ENCODE measurements at places on chromosomes 16 and 17.

GRCh38 chr16:75478480-75479345, 14.2 kb upstream of the TMEM170A start:
- no peaks in the 10 kb centered on the region for H3K27me3 ChIP-seq
- H3K4me1 ChIP-seq = no peaks in the 10 kb centered on the region
- H3K4me3 ChIP-seq = no peak overlapping the region
- DNase-seq = no peak

DNA sequence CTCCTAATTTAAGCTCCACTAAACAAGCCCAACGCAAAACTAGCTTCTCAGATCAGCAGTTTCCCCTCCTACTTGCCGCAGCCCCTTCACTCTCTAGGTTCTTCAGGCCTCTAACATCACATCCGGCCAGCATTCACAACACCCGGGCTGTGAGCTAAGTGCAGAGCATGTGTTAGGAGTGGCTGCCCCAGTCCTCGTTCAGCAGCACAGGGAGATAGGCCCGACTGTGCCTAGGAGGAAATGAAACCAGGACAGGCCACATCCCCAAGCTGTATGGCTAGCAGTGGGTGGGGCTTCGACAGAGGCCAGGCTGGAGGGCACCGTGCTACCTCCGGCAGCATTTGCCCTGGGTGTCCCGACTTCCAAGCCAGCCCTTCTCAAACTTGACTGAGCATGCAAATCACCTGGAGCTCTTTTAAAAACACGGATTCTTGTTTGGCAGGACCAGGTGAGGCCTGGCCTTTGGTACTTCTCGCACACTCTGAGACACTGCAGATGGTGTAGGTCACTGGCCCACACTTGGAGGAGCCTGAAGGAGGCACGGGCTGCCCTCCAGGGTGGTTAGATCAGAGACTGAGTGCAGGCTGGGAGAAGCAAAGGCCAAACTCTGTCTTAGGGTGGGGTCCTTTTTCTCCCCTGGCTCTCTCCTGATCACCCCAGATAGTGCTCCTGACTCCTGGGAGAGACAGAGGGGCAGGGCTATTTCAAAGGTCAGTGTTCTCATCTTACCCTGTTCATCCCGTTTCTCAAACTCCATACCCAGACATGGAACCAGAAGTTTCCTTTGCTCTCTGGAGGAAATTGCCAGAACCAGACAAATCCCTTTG, 202.0 kb downstream of the C16orf78 start:
- no peaks in the 10 kb centered on the region for H3K27me3 ChIP-seq
- no peak for DNase-seq
- no peak overlapping the region for H3K27ac ChIP-seq
- H3K36me3 ChIP-seq = no peaks in the 10 kb centered on the region

DNA sequence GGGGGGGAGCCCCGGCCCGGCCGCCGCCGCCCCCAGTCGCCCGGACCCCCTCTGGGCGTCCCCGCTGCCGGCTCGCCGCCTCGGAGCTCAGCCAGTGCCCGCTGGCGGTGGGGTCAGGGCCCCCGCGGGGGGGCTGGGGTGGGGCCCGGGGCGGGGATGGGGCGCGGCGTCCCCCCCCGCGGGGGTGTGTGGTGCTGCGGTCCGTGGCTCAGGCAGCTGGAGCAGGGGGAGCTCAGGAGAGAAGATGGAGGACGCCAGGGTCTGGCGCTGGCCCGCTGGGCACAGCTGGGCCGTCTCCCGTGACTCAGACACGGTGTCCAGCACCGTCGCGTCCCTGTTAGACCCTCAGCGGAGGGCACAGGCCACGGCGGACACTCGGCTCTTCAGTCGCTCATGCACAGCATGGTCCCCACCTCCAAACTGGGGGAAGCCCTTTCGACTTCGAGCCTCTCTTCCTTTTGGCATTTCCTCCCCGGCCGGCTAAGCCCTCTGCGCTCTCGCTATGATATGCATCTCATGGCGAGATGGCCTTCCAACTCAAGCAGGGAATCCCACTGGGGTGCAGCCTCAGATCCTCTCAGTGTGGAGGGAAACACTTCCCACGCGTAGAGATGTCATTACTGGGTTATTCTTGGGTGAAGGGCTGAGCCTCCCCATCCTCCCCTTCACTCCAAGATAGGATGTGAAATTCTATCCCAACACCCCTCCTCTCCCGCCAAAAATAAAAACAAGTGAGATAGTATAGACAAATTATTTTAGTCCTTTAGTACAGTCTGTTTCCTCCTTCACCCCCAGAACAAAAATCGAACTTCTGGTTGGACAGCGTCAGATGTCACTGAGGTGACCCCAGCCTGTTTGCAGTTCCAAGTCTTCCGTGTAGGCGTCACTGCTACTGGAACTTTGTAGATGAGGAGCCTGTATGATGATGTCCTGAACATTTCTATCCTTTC, 522 bp upstream of the VEZF1 start:
- H3K27ac ChIP-seq = no peak overlapping the region
- no peaks in the 10 kb centered on the region for H3K36me3 ChIP-seq
- H3K4me1 ChIP-seq = no peaks in the 10 kb centered on the region
- no peak for DNase-seq
- peak overlapping the region; percentile 97 for H3K4me3 ChIP-seq
- H3K27me3 ChIP-seq = no peaks in the 10 kb centered on the region

- no peak overlapping the region for H3K4me3 ChIP-seq
- no peaks in the 10 kb centered on the region for H3K27me3 ChIP-seq
Observed at GRCh38 chr16:45454-45853, 8.0 kb downstream of the POLR3K start.

DNA sequence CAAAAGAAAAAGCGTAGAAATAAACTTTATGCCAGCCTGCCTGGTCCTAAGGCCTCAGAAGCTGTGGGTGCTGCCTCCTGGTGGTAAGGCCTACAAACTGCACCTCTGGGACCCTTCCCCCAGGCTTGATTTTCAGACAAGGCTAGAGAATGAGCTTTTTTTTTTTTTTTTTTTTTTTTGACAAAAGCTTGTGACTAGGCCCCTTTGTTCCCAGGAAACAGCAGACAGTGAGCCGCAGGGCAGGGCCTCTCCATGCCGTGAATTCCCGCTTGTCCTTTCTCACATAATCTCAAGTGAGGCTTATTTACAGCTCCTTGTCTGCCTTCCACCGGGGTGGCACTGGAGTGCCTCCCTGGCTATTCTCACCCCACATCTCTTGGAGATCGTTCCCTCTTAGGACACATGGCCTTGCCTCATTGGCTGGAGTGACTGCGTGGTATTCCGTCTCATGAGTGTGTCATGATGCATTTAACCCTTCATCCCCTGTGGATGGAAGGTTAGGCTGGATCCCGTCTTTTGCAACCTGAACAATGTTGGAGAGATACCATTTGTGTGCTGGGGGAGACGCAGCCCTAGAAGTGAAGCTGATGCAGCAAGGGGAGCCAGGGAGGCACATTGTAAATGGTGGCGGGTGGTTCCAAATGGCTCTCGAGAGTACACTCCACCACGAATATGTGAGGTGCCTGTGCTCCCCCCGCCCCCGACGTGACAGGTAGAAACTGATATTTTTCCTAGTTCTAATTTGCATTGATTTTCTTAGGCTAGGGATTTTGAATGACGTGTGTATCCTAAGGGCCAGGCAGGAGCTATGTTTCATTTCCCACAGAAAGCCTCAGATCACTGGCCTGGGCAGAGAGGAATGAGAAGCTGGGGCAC, 49.6 kb downstream of the USP22 start:
- DNase-seq = peak; percentile 80
- H3K4me1 ChIP-seq = no peaks in the 10 kb centered on the region

- H3K27ac ChIP-seq = no peak overlapping the region
- peaks cover 14% of the 10 kb centered on the region for H3K36me3 ChIP-seq
- H3K4me1 ChIP-seq = no peaks in the 10 kb centered on the region
- no peak for DNase-seq
- H3K4me3 ChIP-seq = no peak overlapping the region
Observed at GRCh38 chr17:59193336-59193862, 16.4 kb upstream of the SMG8 start.

- no peaks in the 10 kb centered on the region for H3K36me3 ChIP-seq
- H3K27me3 ChIP-seq = no peaks in the 10 kb centered on the region
- H3K4me3 ChIP-seq = no peak overlapping the region
- no peak overlapping the region for H3K27ac ChIP-seq
Observed at GRCh38 chr17:63381101-63381729, 64.9 kb downstream of the CYB561 start.

- no peak for DNase-seq
- H3K4me3 ChIP-seq = no peak overlapping the region
- H3K27me3 ChIP-seq = peaks cover 87% of the 10 kb centered on the region
- H3K27ac ChIP-seq = no peak overlapping the region
- H3K36me3 ChIP-seq = no peaks in the 10 kb centered on the region
- H3K4me1 ChIP-seq = peaks cover 7% of the 10 kb centered on the region
Observed at GRCh38 chr17:48644159-48644558, 18.0 kb upstream of the HOXB9 start.

- H3K36me3 ChIP-seq = no peaks in the 10 kb centered on the region
- DNase-seq = no peak
- H3K27me3 ChIP-seq = no peaks in the 10 kb centered on the region
- H3K4me3 ChIP-seq = no peak overlapping the region
- peaks cover 3% of the 10 kb centered on the region for H3K4me1 ChIP-seq
- no peak overlapping the region for H3K27ac ChIP-seq
Observed at GRCh38 chr17:81443269-81443668, 48.0 kb downstream of the BAHCC1 start.

- no peaks in the 10 kb centered on the region for H3K36me3 ChIP-seq
- H3K27ac ChIP-seq = no peak overlapping the region
- no peak for DNase-seq
- no peaks in the 10 kb centered on the region for H3K27me3 ChIP-seq
Observed at GRCh38 chr16:66904846-66905632, 13.6 kb downstream of the CDH16 start.

DNA sequence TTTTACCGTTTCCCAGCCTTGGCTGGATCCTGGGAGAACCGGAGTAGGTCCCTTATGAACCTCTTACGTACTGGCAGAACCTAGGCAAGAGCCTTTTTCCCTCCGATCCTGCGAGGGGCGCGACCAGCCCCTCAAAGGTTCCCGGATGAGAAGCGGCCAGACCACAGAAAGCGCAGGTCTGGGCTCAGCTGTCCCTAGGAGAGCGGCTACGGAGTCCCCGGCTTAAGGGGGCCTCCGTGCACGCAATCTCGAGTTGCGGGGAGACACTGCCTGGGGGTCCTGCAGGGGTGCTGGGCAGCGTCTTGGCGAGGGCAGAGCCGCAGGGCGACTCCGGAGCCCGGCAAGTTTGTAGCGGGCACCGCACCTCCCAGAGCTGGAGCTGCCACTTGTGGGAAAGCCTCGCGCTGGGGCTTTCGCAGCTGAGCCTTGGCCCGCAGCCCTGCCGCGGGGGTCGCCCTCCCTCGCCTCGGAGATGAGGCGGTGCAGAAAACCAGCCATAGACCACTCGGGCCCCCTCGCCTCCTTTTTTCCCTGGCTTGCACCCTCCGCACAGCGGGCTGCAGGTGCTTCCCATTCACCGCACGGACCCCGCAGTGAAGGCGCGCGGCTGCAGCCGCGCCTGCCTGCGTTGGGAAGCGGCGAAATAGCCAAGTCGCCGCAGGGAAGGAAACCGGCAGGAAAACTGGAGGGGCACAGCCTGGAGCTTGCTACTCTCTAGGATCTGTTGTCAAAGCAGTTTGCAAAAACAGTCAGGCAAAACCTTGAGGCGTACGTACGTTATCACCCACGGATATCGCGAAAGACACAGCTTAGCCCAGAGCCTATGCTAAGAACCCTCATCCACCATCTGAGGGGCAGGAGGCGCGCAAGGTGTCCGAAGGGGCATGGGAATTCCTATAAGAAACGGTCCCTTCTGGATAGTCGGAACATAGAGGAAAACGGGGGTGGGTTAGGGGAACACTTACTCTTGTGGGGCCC, 834 bp downstream of the CDH8 start:
- no peaks in the 10 kb centered on the region for H3K4me1 ChIP-seq
- peak overlapping the region; percentile 50 for H3K4me3 ChIP-seq
- H3K27me3 ChIP-seq = peaks cover 24% of the 10 kb centered on the region

DNA sequence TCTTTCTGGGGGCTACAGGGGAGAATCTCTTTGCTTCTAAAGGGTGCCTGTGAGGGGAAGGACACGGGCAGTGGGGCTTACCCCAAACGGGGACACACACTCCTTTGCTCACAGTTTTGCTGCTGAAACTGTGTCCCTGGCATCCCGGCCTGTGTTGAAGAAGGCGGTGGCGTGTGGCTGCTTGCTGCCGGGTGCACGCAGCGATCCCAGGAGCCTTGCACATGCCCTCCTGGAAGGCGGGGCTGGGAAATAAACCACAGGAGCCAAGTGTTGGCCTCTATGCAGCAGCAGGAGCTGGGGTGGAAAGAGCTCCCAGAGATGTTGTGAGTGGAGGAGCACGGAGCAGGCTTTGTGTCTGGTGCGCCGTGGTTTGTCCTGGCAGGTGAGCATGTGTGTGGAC, 131.0 kb upstream of the CIBAR2 start:
- DNase-seq = no peak
- H3K27me3 ChIP-seq = no peaks in the 10 kb centered on the region
- peaks cover 10% of the 10 kb centered on the region for H3K4me1 ChIP-seq

DNA sequence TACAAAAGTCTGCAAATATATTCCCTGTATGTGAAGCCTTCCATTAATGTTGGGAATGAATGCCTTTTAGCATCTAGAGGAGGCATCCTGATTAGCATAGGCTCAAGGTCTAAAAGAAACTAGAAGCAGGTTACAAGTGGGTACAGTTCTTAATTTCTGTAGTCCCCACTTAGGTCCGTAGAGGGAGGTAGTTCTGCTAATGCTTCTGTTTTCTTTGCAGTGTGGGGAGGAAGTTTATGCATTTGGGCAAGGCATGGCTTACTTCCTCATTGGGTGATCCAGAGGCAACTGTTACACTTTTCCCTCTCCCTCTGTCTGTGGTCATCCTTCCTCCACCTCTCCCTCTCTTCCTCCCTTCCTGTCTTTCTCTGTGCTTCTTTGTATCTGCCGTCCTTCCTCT, 108.4 kb upstream of the ZKSCAN2 start:
- no peak for DNase-seq
- H3K27ac ChIP-seq = no peak overlapping the region
- no peaks in the 10 kb centered on the region for H3K4me1 ChIP-seq
- H3K4me3 ChIP-seq = no peak overlapping the region
- no peaks in the 10 kb centered on the region for H3K36me3 ChIP-seq

- no peaks in the 10 kb centered on the region for H3K27me3 ChIP-seq
- no peak for DNase-seq
- no peaks in the 10 kb centered on the region for H3K36me3 ChIP-seq
- no peak overlapping the region for H3K4me3 ChIP-seq
Observed at GRCh38 chr17:72545766-72546165, 424.9 kb downstream of the SOX9 start.

GRCh38 chr17:57560319-57560705, 184.8 kb downstream of the CCDC182 start:
- no peak for DNase-seq
- H3K36me3 ChIP-seq = no peaks in the 10 kb centered on the region
- H3K27me3 ChIP-seq = no peaks in the 10 kb centered on the region

All from iPS DF 6.9 (cell line).